ENCODE measurements at places on chromosomes 12 and 14.

- DNase-seq, result no peak
These were observed 125.0 kb downstream of the PTPN11 start for GRCh38 chr12:112543751-112544150.

GRCh38 chr12:96265400-96265799 is 71.2 kb downstream of the ELK3 start:
- no peak for DNase-seq

GRCh38 chr12:67193704-67194103 is 75.5 kb upstream of the CAND1 start:
- no peak for DNase-seq

GRCh38 chr12:30437616-30438015 is 258.1 kb downstream of the IPO8 start:
- no peak for DNase-seq

DNA sequence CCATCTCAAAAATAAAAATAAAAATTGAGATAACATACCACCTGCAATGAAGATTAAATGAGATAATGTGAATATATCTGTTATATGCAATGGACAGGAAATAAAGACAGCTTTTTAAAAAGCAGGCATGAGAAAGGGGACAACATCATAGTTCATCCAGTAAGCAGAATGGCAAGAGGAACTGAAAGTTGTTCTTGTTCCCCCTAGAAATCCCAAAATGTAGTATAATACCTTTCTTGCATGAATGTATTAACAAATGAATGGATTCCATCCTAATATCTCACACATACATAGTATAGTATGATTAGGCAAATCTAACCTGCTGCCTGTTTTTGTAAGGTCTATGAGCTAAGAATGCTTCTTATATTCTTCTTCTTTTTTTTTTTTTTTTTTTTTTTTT is 31.4 kb downstream of the FGD6 start:
- no peak for DNase-seq

GRCh38 chr12:131379738-131380137 is 331.2 kb upstream of the SFSWAP start:
- DNase-seq, result no peak

DNA sequence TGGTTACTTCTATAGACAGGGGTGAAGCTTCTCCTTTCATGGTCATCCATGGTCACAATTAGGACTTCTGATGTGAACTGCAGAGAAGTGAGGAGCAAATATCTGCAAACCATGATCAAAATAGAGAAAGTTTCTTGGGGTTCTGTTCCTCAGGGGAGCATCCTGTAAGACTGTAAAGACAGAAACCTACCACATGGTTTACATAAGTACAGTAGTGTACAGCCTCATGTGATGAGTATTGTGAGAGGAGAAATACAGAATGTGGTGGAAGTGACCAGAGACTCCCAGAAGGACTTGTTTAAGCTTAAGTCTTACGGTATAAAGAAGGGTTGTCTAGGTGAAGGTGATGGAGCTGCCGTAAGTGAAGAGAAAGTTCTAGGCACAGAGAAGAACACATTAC is 484.7 kb downstream of the LRIG3 start:
- DNase-seq, result no peak

- no peak for DNase-seq
These were observed 2.7 kb upstream of the GALC start for GRCh38 chr14:87995500-87996290.

GRCh38 chr14:61300754-61301153 is 19.6 kb upstream of the TMEM30B start:
- DNase-seq, result no peak

DNA sequence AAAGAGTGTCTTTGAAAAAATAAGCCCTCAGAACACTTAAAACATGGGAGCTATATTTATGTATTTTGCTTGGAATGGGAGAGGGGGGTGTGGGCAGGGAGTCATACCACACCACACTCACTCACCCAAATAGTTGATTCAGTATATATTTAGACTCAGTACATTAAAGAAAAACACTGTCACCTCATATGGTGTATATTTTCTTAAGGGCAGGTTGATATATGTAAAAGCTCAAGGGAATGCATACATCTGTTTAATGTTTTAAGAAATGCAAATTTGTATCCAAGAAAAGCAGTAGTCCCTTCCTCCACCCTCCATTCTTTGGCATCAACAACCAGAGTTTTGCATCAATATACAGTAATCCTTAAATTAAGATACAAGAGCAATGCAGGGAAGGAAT is 1.4 kb downstream of the NFYB start:
- DNase-seq, result no peak

DNA sequence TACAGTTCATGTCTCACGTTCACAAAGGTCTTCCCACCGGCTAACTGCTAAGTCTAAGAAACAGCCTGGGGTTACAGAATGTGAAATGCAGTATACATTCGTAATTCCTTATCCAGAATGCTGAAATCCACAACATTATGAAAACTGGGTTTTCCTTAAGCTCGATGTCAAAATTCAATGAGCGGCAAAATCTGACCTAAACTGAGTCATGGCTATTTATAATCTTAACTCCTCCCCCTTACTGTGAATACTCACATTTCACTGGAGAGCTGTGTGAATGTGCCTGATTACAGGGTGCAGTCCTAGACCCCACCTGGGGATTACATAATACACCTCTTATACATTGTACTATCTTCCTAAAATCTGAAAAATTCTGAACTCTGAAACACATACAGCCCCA is 35.3 kb downstream of the STX2 start:
- DNase-seq, result no peak

- DNase-seq, result no peak
These were observed 29.3 kb downstream of the ZCRB1 start for GRCh38 chr12:42296503-42297109.

DNA sequence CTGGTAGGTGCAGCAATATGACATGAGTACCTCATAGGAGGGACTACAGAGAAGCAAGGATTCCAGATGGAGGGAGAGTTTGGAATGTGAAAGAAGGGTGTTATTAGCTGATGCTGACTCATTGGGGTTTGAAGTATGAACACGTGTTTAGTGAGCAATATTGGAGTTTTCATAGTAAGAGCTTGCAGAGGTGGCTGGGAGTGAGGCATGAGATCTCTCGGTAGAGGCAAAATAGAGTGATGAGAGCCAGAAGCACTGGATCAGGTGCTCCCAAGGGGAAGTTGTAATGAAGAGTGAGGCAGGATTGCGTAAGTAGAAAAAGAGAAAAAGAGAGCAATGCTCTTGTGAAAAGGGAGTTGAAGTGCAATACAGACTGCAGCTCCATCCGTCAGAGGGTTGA is 42.1 kb downstream of the MGST1 start:
- no peak for DNase-seq

DNA sequence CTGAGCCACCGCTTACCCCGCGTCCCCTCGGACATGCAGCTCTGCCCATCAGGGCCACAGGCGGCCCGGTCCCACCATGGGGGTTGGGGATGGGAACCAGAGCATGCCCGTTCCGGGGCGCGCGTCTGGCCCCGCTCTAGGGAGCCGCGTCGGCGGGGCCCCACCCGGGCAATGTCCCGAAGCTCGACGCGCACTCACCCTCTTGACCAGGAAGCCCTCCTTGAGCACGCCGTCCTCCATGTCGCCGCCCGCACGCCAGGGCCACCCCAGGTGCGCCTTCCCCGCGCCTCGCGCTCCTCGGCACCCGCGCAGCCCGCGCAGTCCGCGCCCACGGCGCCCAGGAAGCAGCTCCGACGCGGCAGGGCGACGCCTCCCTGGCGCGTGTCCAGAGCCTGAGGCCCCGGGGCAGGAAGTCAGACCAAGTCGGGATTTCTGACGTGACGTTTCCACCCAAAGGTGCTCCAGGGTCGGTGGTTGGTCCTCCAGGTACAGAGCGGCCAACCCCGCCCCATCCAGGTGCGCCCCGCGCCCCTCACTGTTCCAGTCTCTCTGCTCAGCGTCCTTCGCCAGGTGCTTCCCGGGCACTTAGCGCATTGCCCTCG is at the start of gene PLEK2:
Gene PLEK2 (minus strand): TSS at position 346 of the 602 bp plus-strand sequence. CDS start 106 bp downstream, at position 240.
- peak; percentile 30 for DNase-seq

- DNase-seq, result no peak
These were observed 91.1 kb upstream of the BCL11B start for GRCh38 chr14:99363051-99363450.

- no peak for DNase-seq
These were observed 193.3 kb downstream of the PHETA1 start for GRCh38 chr12:111175396-111176094.
